ENCODE measurements at places on chromosomes 3 and 15. TPM values are rescaled to one million over a fixed set of nuclear protein-coding genes. Genes with fewer than 3 reads are reported as not detected.
A peak's percentile ranks its signal among the peaks of the same experiment; 100 is the strongest.

DNA sequence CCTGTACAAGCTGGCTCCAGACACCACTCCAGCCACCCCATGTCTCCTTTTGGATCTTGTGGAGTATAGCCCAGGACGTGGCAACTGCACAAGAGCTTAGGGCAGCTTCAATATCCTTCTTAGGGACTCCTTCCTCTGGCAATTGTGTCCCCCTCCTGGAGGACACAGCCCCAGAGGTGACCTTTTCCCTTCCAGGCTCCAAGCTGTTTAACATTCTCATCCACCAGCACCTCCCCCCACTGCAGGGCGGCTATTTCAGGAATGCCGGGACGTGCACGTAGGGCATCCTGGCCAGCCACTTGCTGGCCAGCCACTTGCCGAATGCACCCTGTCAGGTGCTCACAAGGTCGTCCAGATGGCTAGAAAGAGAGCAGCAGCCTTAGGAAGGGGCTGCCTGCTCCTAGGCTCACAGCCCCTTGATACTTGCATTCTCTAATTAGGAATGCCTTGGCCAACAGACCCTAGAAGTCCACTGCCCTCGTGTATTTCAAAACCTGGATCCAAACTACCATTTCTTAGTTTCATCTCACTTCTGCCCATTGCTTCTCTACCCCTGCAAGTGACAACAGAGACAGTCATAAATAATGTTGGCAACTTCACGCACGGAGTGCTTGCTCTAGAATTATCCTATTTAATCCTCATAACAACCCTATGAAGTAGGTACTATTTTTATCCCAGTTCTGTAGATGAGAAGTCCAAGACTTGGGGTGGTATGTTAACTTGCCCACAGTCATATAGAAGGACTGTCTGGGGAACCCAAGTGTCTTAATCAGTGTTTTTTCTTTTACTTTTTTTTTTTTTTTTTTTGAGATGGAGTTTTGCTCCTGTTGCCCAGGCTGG, 24.5 kb upstream of the IDH2 start:
- no peak for DNase-seq
- no peak overlapping the region for H3K27ac ChIP-seq
- H3K4me3 ChIP-seq, result no peak overlapping the region

- no peak for DNase-seq
- H3K27ac ChIP-seq, result no peak overlapping the region
- H3K27me3 ChIP-seq, result no peaks in the 10 kb centered on the region
- no peaks in the 10 kb centered on the region for H3K36me3 ChIP-seq
Observed at GRCh38 chr3:53067567-53067966, 21.7 kb upstream of the SFMBT1 start.

- H3K27me3 ChIP-seq, result no peaks in the 10 kb centered on the region
- DNase-seq, result no peak
- H3K36me3 ChIP-seq, result no peaks in the 10 kb centered on the region
- peaks cover 7% of the 10 kb centered on the region for H3K4me1 ChIP-seq
Observed at GRCh38 chr15:66749841-66750575, 48.0 kb downstream of the SMAD6 start.

Gene STRC
- total RNA-seq, result under 0.01 TPM

GRCh38 chr3:129353589-129353941, 74.9 kb downstream of the EFCAB12 start:
- H3K4me3 ChIP-seq, result no peak overlapping the region
- H3K27me3 ChIP-seq, result no peaks in the 10 kb centered on the region
- H3K4me1 ChIP-seq, result no peaks in the 10 kb centered on the region

GRCh38 chr3:168933614-168934013, 729.9 kb downstream of the MECOM start:
- H3K4me1 ChIP-seq, result no peaks in the 10 kb centered on the region
- no peak for DNase-seq
- H3K27me3 ChIP-seq, result no peaks in the 10 kb centered on the region
- no peak overlapping the region for H3K4me3 ChIP-seq
- H3K36me3 ChIP-seq, result no peaks in the 10 kb centered on the region

GRCh38 chr15:91268510-91268909, 168.5 kb downstream of the SV2B start:
- no peaks in the 10 kb centered on the region for H3K36me3 ChIP-seq
- no peak for DNase-seq
- no peaks in the 10 kb centered on the region for H3K4me1 ChIP-seq
- H3K4me3 ChIP-seq, result no peak overlapping the region

DNA sequence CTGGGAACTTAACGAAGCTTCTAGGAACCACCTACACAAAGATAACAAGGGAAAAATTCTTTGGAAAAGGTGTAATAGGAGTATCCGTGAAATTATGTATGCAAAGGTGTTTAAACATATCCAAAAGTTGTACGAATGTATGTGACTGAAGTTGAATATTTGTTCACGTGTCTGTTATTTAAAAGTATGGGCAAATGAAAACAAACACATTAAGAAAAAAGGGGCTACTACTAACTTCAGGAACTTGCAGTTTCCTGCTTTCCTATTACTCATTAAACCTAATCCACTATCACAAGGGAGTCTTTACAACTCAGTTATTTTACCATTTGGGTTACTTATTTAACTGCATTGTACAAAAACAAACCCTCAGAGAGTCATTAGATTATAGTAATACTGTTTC, 33.9 kb upstream of the GRAMD1C start:
- no peaks in the 10 kb centered on the region for H3K36me3 ChIP-seq
- no peak for DNase-seq
- H3K27me3 ChIP-seq, result no peaks in the 10 kb centered on the region
- H3K27ac ChIP-seq, result no peak overlapping the region

- H3K4me3 ChIP-seq, result no peak overlapping the region
- H3K27me3 ChIP-seq, result no peaks in the 10 kb centered on the region
- no peak overlapping the region for H3K27ac ChIP-seq
- no peak for DNase-seq
- H3K36me3 ChIP-seq, result no peaks in the 10 kb centered on the region
Observed at GRCh38 chr15:67165254-67166253, 88.9 kb downstream of the AAGAB start.

Gene ITIH4
- 0.26 TPM for total RNA-seq

DNA sequence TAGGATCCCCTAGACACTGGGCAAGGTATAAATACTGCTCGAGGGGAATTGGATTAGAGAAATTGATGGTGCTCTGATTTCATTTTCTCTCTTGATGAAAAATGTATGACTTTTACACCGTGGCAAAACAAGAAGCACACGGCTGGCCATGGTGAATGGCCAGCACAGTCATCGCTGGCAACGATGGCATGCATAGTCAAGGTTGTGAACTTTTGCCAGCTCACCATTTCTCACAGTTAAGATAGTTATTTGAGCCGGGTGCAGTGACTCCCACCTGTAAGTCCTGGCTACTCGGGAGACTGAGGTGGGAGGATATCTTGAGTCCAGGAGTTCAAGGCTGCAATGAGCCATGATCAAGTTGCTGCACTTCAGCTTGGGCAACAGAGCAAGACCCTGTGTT, 95.4 kb downstream of the HMG20A start:
- no peaks in the 10 kb centered on the region for H3K27me3 ChIP-seq
- no peaks in the 10 kb centered on the region for H3K36me3 ChIP-seq
- H3K4me3 ChIP-seq, result no peak overlapping the region
- no peaks in the 10 kb centered on the region for H3K4me1 ChIP-seq
- H3K27ac ChIP-seq, result no peak overlapping the region

Gene SAXO2
- total RNA-seq, result 10.2 TPM

Gene TOP2B
- 80.9 TPM for total RNA-seq

DNA sequence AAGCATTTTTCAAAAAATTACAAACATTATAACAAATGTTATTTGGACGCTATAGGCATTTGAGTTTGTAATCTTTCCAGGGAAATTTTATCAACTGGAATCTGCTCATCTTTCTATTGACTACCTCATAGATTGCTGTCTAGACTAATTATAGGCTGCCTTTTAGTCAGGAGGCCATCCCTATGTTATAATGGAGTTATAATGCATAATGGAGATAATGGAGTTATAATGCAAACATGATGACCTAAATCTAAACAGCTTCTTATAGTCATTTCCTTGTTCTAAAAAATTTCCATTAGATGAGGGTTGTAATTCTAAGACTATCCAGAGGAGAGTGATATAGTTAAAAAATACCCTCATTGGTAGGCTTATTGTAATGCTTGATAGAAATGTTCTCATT, 226.4 kb downstream of the SI start:
- no peaks in the 10 kb centered on the region for H3K27me3 ChIP-seq
- DNase-seq, result no peak

- no peak overlapping the region for H3K27ac ChIP-seq
- H3K4me1 ChIP-seq, result no peaks in the 10 kb centered on the region
- H3K4me3 ChIP-seq, result no peak overlapping the region
- no peaks in the 10 kb centered on the region for H3K36me3 ChIP-seq
- DNase-seq, result no peak
Observed at GRCh38 chr3:195715583-195716266, 5.1 kb upstream of the MUC20 start.

- peak; percentile 19 for DNase-seq
- no peaks in the 10 kb centered on the region for H3K27me3 ChIP-seq
- H3K36me3 ChIP-seq, result no peaks in the 10 kb centered on the region
- H3K4me1 ChIP-seq, result no peaks in the 10 kb centered on the region
Observed at GRCh38 chr3:195249858-195250464, 21.0 kb downstream of the XXYLT1 start.

DNA sequence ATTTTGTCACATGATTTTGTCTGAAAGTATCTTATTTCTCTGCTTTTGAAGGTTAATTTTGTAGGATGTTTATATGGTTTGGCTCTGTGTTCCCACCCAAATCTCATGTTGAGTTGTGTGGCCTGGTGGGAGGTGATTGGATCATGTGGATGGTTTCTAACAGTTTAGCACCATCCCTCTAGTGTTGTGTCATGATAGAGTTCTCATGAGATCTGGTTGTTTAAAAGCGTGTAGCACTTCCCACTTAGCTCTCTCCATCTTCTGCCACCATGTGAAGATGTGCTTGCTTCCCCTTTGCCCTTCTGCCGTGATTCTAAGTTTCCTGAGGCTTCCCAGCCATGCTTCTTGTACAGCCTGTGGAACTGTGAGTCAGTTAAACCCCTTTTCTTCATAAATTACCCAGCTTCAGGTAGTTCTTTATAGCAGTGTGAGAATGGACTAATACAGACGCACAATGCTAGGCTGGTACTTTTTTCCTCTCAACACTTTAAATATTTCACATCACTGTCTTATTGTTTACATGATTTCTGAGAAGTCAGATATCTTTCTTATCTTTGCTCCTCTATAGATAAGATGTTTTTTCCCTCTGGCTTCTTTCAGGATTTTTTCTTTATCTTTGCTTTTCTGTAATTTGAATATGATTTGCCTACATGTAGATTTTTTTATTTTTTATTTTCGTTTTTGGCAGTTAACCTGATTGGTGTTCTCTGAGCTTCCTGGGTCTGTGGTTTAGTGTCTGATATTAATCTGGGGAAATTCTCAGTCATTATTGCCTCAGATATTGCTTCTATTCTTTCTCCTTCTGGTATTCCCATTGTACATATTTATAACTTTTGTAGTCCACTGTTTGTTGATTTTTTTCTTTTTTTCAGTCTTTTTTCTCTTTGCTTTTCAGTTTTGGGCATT, 22.2 kb downstream of the BTD start:
- H3K4me3 ChIP-seq, result no peak overlapping the region
- H3K36me3 ChIP-seq, result no peaks in the 10 kb centered on the region
- no peaks in the 10 kb centered on the region for H3K27me3 ChIP-seq

DNA sequence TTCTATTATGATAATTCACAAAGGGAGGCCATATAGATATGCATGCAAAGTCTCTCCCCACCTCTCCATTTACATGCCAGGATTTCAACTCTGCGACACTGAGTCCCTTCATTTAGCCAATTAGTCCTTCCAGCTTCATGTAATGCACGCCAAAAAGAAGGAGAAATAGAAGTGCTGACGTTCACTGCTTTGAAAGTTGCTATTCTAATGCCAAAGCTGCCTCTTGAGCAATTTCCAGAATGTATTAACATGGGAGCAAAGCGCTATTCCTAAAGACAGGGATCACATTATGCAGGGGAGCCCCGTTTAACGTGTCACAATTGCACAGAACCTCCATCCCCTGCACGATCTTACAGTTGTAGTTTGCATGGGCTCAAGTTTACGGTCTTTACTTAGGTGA, 130.5 kb downstream of the TIGIT start:
- no peak for DNase-seq
- H3K36me3 ChIP-seq, result no peaks in the 10 kb centered on the region
- no peaks in the 10 kb centered on the region for H3K27me3 ChIP-seq
- H3K4me3 ChIP-seq, result no peak overlapping the region
- H3K27ac ChIP-seq, result no peak overlapping the region

Gene CYP8B1
- not detected for total RNA-seq

GRCh38 chr15:65028338-65028737, 1.1 kb downstream of the MTFMT start:
- no peaks in the 10 kb centered on the region for H3K4me1 ChIP-seq
- peak overlapping the region; percentile 5 for H3K27ac ChIP-seq
- DNase-seq, result no peak
- H3K27me3 ChIP-seq, result no peaks in the 10 kb centered on the region
- H3K36me3 ChIP-seq, result no peaks in the 10 kb centered on the region

Gene GOLGA8O
- total RNA-seq, result 1.2 TPM

DNA sequence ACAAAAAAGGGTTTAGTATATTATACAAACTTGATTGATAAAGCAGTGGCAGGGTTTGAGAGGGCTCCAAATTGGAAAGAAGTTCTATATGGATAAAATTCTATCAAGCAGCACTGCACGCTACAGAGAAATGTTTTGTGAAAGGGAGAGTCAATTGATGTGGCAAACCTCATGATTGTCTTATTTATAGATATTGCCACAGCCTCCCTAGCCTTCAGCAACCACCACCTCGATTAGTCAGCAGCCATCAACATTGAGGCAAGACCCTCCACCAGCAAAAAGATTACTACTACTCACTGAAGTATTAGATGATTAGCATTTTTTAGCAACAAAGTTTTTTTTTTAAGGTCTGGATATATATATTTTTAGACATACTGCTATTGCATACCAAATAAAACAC, 296.7 kb downstream of the CHST2 start:
- no peak for DNase-seq
- no peaks in the 10 kb centered on the region for H3K36me3 ChIP-seq
- H3K27ac ChIP-seq, result no peak overlapping the region
- H3K27me3 ChIP-seq, result no peaks in the 10 kb centered on the region
- H3K4me3 ChIP-seq, result no peak overlapping the region

DNA sequence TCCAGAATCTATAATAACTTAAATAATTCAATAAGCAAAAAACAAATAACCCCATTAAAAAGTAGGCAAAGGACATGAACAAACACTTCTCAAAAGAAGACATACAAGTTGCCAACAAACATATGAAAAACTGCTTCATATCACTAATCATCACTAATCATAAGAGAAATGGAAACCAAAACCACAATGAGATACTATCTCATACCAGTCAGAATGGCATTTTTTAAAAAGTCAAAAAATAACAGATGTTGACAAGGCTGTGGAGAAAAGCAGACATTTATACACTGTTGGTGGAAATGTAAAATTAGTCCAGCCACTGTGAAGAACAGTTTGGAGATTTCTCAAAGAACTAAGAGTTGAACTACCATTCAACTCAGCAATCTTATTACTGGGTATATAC, 19.5 kb upstream of the ZMAT3 start:
- H3K36me3 ChIP-seq, result no peaks in the 10 kb centered on the region
- no peak overlapping the region for H3K4me3 ChIP-seq
- no peak overlapping the region for H3K27ac ChIP-seq
- H3K4me1 ChIP-seq, result no peaks in the 10 kb centered on the region
- DNase-seq, result no peak
- H3K27me3 ChIP-seq, result no peaks in the 10 kb centered on the region

All from uterus (tissue), 4 donors.